Stimulated activated CD8-positive, alpha-beta memory T cell treated with anti-CD3 and anti-CD28 coated beads, Interleukin-15, amount 100 ng/mL, for 1 hour (primary cell): ENCODE measurements at places on chromosomes 4 and X.

DNA sequence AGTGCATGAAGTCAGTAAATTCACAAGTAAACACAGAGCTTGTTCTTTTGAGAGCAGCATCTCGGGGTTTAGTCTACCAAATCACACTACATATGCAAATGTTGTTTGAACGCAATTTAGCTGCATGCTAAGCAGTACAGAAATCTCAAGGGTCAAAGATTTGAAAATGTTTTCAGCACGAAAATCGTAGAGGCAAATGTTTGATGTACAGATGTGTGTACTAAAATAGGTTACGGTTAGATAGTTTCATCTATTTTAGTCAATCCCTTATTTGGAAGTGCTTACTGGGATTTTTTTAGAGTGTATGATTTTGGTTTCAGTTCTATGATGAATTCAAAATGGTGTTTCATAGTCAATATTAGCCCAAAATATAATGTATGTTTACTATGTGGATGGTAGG, 1928.2 kb upstream of the TENM3 start:
- no peak for DNase-seq

- no peak for DNase-seq
These were observed 85.3 kb downstream of the ANXA10 start for GRCh38 chr4:168177546-168178149.

DNA sequence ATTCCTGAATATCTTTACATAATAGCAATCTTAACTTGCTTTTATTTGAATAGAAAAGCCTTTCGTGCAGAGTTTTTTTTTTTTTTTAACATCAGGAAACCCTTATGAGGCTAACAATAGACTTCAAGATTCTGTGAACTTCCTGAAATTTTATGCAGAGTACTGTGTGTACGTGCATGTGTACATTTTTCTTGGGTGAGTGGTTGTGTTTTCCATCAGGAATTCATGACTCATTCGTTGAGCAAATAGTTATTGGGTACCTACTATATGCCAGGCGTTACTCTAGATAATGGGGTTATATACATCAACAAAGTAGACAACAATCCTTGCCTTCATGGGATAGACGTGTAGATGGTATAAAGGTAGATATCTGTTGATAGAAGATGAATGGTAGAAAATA, 59.1 kb downstream of the MRPL1 start:
- DNase-seq: no peak

DNA sequence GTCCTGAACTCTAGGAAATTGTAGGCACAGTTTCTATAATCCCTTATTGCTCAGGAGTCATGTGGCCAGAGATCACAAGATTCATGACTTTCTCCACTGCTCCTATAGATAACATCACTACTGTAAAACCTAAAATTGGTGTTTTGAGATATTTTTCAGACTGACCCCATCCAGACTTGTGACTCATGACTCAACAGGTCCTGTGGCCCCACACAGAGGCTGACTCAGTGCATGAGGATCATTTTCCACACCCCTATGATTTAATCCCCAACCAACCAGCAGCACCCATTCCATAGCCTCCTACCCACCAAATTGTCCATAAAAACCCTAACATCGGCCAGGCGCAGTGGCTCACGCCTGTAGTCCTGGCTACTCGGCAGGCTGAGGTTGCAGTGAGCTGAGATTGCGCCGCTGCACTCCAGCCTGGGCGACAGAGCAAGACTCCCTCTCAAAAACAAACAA, 13.2 kb upstream of the XIAP start:
- DNase-seq: no peak

- DNase-seq: no peak
These were observed 82.9 kb upstream of the RBPJ start for GRCh38 chr4:26237916-26238315.

GRCh38 chrX:13661735-13662288, 8.9 kb downstream of the TCEANC start:
- no peak for DNase-seq

DNA sequence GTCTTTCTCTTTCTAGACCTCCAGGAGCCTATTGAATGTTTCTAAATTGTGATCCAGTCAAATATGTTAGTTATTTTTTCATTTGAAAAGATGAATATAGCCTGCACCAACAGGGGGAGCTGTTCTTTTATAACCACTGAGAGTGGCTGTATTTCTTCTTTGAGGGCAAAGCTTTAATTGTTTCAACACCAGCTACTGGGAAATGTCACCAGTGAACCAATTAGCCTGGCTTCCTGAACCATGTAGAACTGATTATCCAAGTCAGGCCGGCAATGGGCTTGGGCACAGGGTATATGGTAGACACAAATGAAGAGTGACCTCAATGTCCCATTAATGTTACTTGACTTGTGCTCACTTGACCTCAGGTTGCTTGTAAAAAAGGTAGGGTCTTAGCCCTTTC, 4.8 kb upstream of the DAPP1 start:
- DNase-seq: peak; percentile 16

DNA sequence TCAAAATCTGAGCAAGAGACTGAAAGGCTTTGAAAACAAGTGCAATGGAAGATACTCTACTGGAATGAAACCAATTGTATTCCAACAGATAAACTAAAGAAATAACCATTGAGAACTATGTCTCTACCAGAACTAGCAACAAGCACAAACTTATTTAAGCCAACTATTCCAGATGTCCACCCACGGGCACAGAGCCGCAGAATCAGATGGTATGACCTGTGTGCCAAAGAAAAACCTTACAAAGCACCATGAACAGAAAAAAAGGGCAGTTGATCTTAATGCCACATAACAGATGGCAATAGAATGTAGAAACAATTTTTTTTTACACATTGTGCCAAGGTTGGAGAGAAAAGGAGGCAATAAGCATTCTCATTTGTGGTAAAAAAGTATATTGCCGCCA, 269.3 kb upstream of the ADGRL3 start:
- no peak for DNase-seq

DNA sequence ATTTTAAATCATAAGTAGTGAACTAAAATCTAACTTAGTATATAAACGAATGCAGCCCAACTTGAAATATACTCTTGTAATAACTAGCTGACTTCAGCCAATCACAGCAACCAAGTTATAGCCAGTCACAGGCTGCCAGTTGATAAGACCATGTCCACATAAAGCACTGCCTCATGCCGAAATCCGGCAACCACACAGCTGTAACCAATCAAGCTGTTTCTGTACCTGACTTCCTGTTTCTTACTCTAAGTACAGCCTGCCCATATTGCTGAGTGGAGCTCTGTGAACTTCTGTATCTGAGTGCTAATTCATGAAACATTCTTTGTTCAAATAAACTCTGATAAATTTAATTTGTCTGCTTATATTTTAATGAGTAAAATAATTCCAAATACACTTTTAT, 805.3 kb upstream of the EPHA5 start:
- DNase-seq: no peak

DNA sequence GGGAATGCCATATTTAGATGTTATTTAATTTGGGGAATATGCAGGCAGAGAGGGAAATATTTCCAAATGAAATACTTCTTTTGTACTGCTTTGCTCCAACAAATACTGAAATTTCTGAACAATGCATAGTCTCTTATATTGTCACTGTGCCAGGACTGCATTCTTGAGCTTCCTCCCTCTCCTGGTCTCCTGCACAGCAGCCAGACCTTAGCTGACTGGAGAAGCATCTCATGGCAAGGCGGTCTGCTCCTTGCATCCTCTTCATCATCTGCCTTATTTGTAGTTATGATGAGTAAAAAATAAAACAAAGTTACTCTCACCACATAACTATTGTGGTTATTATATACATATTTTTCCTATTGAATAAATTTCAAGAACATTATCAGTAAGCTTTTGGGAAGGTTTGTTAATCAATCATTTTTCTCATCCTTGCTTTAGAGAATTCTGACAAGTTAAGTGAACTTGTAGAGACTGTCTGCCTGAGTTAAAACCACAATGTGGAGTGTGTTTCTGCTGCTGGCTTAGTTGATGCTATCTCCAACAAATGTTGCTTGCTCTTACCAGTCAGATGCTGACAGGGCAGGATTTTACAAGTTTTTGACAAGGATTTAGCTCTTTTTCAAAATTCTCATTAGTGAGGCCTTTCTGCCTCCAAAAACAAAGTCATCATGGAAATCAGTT, 153.6 kb downstream of the SOWAHB start:
- no peak for DNase-seq

DNA sequence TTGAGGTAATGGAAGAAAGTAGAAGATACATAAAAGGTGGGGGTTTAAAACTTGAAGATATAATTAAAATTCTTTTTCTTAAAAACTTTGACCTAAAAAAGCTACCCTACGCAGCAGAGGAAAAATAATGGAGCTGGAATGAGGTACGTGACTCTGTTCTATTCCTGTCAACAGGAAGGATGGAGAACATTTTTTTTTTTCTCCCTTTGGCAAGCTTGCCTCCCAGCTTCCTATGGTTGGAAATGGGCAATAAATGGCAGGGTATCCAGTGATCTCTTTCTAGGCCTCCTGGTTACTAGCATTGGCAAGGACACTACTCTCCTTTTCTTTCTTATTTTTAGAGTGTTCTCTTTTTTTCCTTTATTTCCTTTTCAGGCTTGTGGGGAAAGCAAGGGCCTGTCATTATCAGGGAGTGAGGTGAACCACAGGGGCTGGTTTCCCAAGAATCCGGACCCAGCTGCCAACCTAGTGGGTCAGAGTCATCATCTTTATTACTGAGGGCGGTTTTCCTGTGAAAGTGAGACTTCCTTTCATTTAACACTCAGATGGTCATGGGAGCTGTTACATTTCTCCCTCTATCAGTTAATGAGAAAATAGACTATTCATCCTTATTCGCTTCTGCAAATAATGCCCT, 224.6 kb downstream of the SPRY1 start:
- DNase-seq: no peak

- no peak for DNase-seq
These were observed 71.3 kb upstream of the ACSL1 start for GRCh38 chr4:184896868-184897715.

DNA sequence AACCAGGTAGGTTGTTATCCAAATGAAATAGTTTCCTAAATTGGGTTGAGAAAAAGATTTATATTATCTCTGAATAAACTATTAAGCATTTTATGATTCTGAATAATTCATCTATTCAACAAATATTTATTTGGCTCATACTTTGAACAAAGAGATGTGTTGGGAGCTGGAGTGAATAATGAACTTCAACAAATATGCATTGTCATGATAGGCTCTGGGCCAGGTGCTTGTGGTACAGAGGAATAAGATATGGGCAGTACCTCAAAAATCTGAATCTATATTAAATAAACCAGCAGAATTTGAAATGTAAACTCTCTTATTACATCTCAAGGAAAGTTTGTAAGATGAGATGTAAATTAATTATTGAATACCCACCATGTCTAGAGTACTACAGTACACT, 75.7 kb upstream of the DCLK2 start:
- no peak for DNase-seq

DNA sequence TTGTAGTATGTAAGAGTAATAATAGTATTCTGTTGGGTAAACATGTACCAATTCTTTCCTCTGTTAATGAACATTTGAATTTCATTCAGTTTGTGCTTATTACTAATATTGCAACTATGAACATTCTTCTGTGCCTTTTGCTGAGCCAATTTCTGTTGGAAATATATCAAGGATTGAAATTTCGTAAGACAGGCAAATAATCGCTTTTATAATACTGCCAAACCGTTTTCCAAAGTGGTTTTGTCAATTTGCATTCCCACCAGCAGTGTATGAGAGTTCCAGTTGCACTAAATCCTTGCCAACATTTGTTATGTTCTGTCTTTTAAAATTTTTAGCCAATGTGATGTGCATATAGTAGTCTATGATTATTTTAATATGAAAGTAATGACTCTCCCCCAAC, 38.6 kb downstream of the MAGEB17 start:
- no peak for DNase-seq

GRCh38 chr4:47391256-47391655, 72.2 kb downstream of the COMMD8 start:
- DNase-seq: no peak

GRCh38 chrX:106177982-106178321, 9.8 kb downstream of the PWWP3B start:
- DNase-seq: no peak

- no peak for DNase-seq
These were observed 33.2 kb upstream of the MID1IP1 start for GRCh38 chrX:38768079-38768478.

- DNase-seq: no peak
These were observed 306.4 kb downstream of the PTTG2 start for GRCh38 chr4:38266616-38267015.

DNA sequence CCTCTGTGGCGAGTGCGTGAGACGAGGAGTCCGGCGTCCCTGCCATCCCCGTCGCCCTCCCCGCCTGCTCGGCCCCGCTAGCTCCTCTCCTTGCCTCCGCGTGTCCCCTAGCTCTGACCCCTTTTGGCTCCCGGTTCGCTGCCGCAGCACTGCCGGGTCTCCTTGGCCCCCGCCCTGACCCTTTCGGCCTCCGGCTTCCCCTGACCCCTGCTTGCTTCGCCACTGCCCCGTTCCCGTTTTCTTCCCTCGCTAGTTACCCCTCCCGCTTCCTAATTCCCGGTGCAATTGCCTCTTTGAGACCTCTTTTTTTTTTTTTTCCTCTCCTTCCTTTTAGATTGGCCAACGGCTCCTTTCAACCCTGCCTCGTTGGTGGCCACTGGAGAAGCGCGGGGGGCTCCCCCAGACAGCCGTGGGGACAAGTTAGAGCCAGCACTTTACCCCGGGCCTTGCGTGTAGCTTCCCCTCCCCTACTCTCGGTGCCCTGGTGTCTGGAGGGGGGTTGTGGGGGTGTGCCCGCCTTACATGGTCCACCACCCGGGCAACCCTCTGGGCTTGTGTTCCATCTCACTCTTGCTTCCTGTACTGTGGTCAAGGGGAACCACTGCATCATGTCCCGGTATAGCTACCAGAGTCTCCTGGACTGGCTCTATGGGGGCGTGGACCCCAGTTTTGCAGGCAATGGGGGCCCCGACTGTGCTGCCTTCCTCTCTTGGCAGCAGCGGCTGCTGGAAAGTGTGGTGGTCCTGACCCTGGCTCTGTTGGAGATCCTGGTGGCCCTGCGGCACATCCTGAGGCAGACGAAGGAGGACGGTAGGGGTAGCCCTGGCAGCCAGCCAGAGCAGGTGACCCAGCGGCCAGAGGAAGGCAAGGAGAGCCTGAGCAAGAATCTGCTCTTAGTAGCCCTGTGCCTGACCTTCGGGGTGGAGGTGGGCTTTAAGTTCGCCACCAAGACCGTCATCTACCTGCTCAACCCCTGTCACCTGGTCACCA, 548 bp downstream of the TMEM164 start:
- no peak for DNase-seq

- DNase-seq: no peak
These were observed 15.2 kb downstream of the EXOC1 start for GRCh38 chr4:55868581-55869090.

- DNase-seq: no peak
These were observed 54.2 kb downstream of the CASP6 start for GRCh38 chr4:109648997-109649575.

GRCh38 chr4:135185256-135185655, 983.7 kb upstream of the PABPC4L start:
- DNase-seq: no peak

DNA sequence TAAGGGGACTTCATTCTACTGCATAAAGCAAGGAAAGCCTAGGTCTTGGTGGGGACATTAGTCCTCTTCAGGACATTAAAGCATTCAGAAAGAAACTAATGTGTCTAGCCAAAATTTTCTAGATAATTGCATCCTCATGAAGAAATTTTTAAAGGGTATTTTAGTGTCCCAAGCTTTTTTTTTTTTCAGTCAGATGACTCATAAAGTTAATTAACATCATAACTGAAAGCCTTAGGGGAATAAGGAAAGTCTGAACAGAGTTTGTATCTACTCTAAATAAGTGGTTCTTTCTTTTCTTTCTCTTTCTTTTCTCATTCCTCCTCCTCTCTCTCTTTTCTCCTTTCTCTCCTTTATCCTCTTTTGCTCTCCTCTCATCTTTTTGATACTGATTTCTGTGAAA, 202.4 kb downstream of the ADAMTS3 start:
- no peak for DNase-seq
